ENCODE measurements at places on chromosomes 4 and X. TPM values are rescaled to one million over a fixed set of nuclear protein-coding genes. Genes with fewer than 3 reads are reported as not detected.

DNA sequence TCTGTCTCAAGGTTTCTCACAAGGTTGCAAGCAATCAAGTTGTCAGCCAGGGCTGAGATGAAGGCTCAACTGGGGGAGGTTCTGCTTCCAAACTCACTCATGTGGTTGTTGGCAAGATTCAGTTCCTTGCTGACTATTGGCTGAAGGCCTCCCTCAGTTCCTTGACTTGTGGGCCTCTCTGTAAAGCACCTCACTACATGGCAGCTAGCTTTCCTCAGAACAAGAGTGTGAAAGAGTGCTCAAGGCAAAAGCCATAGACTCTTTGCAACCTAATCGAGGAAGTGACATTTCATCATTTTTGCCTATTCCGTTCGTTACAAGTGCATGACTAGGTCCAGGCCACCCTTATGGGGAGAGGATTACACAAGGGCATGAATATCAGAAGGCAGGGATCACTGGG, 52.0 kb downstream of the CXorf58 start:
- H3K4me3 ChIP-seq, result no peak overlapping the region
- no peaks in the 10 kb centered on the region for H3K4me1 ChIP-seq
- DNase-seq, result no peak
- no peak overlapping the region for H3K27ac ChIP-seq

DNA sequence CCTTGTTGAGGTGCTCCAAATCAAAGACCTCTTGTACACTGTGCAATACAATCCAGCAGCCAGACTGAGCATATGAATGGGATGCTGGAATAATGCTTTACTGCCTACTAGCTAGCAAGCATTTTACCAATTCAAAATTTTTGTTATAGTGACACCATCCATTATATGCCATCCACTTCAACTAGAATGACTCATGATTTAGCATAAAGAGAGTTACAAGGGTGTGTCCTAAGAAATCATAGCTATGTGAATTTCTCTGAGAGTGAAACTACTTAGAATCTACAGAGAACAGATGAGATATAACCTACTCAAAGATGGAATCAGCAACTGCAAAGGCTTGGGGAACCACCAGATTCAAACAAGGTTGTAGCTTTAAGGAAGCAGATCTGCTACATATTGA, 221.9 kb downstream of the LHFPL1 start:
- no peak overlapping the region for H3K4me3 ChIP-seq
- DNase-seq, result no peak
- H3K27ac ChIP-seq, result no peak overlapping the region

DNA sequence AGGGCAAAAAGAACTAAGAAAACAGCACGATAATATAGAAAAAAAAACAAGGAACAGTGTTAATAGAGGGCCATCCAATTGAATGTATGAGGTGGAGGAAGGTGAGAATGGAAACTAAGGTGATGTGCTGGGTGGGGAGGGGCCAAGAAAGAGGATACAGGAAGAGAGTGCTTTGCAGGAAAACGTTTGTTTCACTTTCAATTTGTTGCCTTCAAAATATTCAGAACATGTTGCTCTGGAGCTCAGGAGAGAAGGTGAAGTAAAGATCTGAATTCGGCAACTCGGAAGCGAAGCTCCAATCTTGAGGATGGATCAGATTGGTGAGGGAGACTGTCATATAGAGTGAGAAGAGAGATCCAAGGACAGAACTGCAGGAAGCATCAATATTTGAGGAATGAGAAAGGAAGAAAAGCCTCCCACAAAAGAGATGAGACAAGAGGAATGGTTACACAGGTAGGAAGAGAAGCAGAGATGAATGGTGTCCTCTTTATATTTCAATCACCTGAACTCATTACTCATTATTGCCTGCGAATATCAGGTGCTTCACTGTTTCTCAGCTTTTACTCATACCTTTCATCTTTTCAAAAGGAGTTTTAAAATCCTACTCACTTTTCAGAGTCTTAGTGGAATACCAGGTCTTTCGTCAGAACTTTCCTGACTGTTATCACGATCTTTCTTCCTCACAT, 14.7 kb upstream of the SEC24D start:
- peaks cover 10% of the 10 kb centered on the region for H3K36me3 ChIP-seq
- H3K4me3 ChIP-seq, result peak overlapping the region; percentile 93
- H3K27me3 ChIP-seq, result peaks cover 16% of the 10 kb centered on the region
- H3K27ac ChIP-seq, result peak overlapping the region; percentile 90

DNA sequence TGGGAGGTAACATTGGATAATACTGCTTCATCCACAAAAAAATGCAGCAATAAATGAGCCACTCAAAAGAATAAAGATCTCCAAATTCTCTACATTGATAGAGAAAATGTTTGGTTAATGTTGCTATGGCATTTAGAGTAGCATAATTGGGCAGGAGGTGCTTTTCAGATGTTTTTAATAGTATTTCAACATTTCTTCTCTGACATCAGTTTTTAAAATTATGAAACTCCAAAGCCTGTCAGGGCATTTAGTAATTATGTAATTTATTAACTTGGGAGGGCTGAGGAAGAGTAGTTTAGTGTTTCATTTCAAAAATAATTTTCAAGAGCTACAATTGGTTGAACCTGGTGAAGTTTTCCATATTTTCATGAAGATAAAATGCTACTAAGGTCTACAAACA, 211.3 kb upstream of the INTU start:
- no peaks in the 10 kb centered on the region for H3K36me3 ChIP-seq
- no peak overlapping the region for H3K4me3 ChIP-seq
- DNase-seq, result no peak
- no peak overlapping the region for H3K27ac ChIP-seq

GRCh38 chrX:54246866-54247265, 63.8 kb upstream of the FAM120C start:
- H3K4me3 ChIP-seq, result no peak overlapping the region
- no peak for DNase-seq
- H3K4me1 ChIP-seq, result no peaks in the 10 kb centered on the region
- no peak overlapping the region for H3K27ac ChIP-seq
- peaks cover 36% of the 10 kb centered on the region for H3K27me3 ChIP-seq

Gene KLF3
- 68.9 TPM for total RNA-seq

Gene LGI2
- not detected for total RNA-seq

Gene MAGEH1
- total RNA-seq, result 6.7 TPM

Gene KIT
- 0.78 TPM for total RNA-seq

Gene ARAP2
- 156 TPM for total RNA-seq
